ENCODE measurements at places on chromosomes 7 and 10.

DNA sequence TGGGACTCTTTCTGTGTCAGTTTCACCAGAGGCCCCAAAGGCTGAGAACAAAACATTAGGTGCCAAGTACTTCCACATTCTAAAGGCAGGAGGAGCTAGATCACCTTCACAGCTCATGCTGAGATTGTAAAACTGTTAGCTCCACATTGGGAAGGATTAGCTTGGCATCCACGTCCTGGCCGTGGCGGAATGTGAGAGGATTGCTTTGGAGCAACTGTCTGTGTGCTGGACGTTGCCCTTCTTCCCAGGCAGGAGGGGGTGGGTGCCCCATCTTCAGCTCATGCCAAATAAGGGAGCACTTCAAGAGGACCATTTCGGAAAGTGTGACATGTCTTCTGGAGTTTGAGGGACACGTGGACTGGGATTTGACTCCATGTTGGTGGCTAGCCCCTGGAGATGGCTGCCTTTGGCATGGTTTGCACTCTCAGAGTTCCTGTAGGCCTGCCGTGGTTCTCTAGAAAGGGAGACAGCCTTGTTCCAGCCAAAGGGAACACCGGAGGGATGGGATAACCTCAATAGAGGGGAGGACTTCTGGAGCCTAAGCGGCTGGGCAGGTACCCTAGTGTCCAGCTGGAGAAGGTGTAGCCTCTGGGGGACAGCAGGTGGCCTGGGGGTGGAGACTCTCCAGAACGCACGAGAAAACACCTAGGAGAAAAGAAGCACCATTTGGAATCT is 19.9 kb upstream of the FMC1 start:
- DNase-seq = no peak

DNA sequence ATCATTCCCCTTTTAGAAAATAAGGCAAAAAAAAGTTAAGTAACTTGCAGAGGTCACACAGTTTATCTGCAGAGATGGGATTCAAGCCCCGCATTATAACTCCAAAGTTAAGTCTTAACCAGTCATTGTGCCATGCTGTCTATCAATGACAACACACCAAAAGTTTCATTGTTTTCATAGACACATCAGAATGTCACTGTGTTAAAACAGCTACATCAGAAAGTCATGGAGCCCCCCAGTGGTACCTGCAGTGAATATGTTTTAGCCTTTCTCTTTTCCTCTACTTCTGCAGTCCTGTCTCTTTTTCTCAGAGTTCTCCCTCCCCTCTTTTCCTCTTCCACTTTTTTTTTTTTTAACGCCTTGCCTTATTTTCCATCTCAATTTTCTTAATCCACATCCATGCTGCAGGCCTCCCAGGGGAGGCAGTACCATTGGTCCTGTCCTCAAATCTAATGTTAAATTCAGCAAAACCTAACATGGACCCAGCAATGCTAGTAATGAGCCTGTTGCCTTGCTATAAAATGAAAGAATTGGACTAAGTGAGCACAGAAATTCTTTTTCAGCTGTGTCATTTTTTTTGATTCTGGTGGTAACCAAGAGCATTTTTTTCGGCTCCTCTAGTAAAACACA is 3.8 kb upstream of the NRCAM start:
- DNase-seq = no peak

DNA sequence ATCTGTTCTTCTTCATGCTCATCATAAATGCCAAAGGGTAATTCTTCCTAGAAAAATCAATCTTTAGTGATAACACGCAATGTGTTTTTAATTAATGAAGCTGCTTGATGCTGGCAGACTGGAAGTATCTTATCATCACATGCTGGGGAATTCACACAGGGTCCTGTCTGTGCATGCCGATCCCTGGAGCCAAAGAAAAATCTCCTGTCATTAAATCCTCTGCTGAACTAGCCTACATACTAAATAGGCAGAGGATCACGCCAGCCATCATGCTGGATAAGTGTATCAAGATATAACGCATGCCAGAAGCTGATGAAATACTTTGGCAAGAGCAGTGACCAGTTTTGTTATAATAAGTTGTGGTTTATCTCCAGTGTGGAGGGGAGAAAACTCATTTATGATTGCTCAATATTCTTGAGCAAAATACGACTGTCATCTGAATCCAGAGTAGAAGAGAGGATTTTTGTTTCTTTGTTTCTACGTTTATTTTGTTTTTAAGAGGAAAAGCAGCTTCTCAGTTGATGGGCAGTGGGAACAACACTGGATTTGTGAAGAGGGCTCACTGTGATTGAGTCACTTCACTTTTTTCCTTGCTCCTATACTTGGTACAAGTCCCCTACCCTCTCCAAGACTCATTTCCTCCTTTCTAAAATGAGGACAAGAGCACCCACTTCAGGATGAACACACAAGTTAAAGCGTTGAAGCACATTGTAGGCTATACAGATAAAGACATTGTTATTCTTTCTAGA is 649.1 kb downstream of the TNS3 start:
- DNase-seq = no peak

- DNase-seq = no peak
Observed at GRCh38 chr7:6023974-6024435, 7.2 kb upstream of the ANKRD61 start.

- no peak for DNase-seq
Observed at GRCh38 chr7:44735403-44736165, 13.1 kb upstream of the ZMIZ2 start.
